ENCODE measurements at places on chromosomes 7 and 10. TPM values are rescaled to one million over a fixed set of nuclear protein-coding genes. Genes with fewer than 3 reads are reported as not detected.
A peak's percentile ranks its signal among the peaks of the same experiment; 100 is the strongest.

Gene MYO1G
- 21.0 TPM for total RNA-seq

Gene COL1A2
- 321 TPM for total RNA-seq

Gene FGFBP3
- 0.81 TPM for total RNA-seq

Gene ATG9B
- 0.17 TPM for total RNA-seq

Gene PBLD
- 2.3 TPM for total RNA-seq

Gene HHEX
- 12.2 TPM for total RNA-seq

Gene DENND2A
- total RNA-seq: 26.2 TPM

GRCh38 chr7:154973381-154973780 is 29.5 kb downstream of the PAXIP1 start:
- no peak for DNase-seq

DNA sequence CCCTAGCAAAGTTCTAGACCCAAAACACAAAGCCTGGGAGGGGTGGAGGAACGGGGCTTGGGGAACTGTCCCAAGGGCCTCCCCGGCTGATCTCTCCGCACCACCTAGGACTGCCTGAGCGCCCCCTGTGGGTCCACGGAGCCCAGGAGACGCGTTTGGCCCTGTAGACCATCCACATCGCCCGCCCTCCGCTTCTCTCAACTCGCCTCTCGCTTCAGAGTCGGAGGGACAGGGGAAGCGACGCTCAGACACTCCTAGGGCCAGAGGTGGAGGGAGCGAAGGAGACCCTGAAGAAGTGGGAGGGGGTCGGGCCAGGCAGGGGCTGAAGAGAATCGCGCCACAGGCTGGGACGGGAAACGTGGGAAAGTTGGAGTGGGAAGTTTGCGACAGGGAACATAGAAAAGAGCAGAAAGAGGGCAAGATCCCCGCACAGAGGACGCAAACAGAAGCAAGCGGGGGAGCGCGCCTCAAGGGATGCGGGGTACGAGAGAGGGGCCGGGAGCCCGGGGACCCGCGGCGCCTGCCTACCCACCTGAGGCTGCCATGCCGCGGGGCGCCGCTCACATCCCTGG is 378 bp downstream of the PIK3AP1 start:
- DNase-seq: peak; percentile 87

DNA sequence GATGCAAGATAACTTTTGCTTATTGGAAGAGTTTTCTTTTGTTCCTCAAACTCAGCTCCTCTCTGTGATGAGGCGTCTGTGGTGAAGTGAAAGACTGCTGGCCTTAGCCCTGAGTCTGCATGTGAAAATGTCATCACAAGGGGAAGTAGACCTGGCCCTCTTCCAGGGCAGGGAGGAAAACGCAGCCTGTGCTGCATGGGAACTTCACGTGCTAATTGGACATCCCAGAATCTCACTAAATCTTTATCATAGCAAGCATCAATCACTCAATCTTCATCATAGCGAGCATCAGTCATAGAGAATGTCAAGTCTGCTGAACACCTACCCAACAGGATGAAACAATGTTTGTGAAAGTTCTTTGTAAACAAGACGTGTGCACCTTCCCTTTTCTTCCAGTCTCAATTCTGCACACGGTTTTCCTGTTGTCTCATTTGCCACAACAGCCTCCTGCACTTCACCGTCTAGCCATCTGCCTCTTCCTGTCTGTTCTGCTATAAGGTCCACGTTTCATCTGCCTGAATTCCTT is 314.6 kb downstream of the FRMD4A start:
- DNase-seq: no peak

- DNase-seq: peak; percentile 83
Observed at GRCh38 chr10:24415455-24416125, 206.7 kb downstream of the KIAA1217 start.

GRCh38 chr7:47225387-47226131 is 356.4 kb downstream of the TNS3 start:
- DNase-seq: no peak

- no peak for DNase-seq
Observed at GRCh38 chr7:42720012-42720411, 191.9 kb downstream of the C7orf25 start.

GRCh38 chr10:122381680-122382079 is 7.2 kb downstream of the PLEKHA1 start:
- DNase-seq: no peak

DNA sequence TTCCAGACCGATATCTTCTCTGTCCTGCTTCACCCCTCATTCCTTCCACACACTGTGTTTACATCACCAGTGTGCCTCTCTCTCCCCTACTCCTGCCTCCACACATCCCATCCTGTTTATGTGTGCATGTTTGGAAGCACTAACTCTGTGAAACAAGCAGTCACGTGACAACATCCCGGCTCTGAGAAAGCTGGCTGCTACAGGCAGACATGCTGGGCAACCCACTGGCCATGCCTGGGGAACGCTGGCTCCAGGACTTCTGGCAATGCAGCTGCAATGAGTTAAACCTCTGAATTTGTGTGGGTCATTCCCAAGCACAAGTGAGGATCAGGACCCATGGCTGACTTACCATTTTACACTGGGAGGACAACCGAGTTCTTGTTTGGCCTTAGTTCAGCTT is 74.0 kb downstream of the WNT2 start:
- DNase-seq: no peak

- no peak for DNase-seq
Observed at GRCh38 chr7:86932038-86932512, 127.4 kb downstream of the ELAPOR2 start.

- no peak for DNase-seq
Observed at GRCh38 chr10:128675405-128675804, 549.2 kb upstream of the MKI67 start.

- DNase-seq: peak; percentile 71
Observed at GRCh38 chr10:68600041-68600778, 40.1 kb downstream of the TET1 start.

All from upper lobe of right lung (tissue), 1 donor.